Endodermal cell (in vitro differentiated cells): ENCODE measurements at places on chromosomes 5 and 9.

DNA sequence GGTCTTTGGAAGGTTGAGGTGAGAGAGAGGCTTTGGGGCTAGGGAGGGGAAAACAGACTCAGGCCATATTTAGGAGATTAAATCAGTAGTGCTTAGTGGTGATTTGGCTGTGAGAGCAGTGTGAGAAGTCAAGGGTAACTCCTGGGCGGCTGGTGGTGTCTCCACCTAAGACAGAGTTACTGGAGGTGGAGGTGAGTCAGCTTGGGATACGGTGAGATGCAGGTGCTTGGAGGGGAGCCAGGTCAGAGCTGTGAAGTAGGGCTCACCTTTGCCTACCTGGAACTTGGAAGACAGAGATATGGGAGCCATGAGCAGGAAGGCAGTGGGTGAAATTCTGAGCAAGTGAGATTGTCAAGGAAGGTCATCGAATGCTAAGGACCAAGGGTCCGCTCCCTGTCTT lies 24.5 kb downstream of the RGS3 start:
- DNase-seq, result peak; percentile 23

DNA sequence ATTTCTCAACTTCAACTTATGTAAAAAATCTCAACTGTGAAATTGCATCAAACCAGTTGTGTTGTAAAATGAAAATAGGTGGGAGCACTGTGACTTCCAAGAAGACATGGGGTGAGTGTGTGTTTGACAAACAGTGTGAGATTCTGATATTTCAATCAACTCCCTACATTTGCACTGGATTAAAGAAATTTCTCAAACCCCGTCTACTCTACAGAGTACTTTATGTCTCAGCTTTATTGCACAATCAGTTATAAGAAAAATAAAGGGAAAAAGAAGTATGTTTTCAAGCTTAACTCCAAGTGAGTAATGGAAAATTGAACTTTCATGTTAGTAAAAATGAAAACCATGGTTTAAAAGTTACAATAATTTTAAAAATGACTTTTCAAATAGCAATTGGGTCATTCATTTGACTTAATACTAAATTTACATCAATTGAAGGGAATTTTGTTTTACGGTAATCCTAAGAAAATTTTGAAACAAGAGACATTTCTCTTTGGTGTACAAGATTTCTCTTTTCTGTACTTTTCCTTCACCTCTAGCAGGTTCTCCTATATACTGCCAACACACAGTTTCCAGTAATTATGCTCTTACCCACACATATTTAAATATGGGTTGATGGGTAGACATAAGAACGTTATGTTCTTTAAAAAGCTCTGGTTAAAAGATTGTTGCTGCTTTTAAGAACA lies 80.3 kb downstream of the CDO1 start:
- no peak for DNase-seq

GRCh38 chr5:155587458-155587857 lies 573.9 kb downstream of the KIF4B start:
- DNase-seq, result no peak

DNA sequence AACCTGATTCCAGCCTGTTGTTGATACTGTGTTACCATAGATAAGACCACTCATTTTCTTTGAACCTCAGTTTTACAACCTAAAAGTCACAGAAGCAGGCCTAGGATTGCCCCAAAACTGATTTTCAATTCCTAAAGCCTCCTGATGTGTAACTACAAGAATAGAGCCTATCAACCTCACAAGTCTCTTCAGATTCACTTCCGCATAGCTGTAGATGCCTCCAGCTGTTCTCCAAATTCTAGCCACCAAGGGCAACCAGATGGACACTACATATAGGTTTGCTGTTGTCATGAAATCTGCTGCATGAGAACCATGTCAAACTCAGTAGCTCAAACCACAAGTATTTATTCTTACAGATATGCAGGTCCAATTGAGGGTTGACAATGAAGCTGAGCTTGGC lies 143.5 kb downstream of the SPATA31D1 start:
- no peak for DNase-seq

DNA sequence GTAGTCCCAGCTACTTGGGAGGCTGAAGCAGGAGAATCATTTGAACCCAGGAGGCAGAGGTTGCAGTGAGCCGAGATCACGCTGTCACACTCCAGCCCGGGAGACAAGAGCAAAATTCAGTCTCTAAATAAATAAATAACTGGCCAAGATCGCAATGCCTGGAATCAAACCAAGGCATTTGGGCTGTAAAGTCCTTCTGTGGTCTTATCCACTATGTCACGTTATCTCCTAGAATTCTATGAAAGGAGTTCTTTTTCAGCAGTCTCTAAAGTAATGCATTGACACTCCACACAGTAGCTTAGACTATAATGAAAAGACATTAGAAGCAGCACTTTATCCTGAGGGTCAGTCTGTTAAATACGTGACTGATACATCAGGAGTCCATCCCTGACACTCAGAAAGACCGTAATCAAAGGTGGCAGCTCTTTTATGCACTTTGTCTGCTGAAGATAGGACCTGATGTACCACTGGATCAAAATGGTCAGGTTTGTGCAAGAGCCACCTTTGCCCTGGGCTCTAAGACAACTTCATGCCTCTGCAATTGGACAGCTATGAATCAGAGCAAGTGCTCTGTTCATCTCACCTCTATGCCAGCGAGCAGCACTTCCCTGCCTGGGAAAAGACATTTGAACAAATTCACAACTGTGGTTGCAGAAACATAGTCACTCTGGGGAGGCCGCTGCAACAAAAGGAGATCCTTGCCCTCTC lies 31.7 kb upstream of the GNA14 start:
- no peak for DNase-seq

- DNase-seq, result no peak
Measured at GRCh38 chr9:107577140-107577776, 87.7 kb upstream of the KLF4 start.

GRCh38 chr5:35012796-35013195 lies 35.0 kb downstream of the AGXT2 start:
- DNase-seq, result no peak

DNA sequence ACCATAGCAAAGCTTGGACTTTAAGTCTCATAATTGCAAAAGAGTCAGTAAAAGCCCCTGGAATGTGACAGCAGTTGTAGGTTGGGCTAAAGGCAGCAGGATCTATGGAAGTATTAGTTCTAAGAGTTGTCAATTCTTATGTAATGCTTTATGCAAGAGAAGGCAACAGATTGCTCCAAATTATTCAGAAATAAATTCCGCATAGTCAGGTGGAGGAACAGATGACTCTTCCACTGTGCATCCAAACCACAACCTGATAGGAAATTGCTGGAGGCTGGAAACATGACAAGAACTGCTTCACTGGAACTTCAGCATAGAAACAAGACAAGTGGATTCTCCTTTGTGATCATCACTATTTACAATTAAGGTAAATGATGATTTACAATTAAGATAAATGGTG lies 101.0 kb downstream of the STARD4 start:
- no peak for DNase-seq
